ENCODE measurements at places on chromosomes 6 and 20.

GRCh38 chr6:5995949-5996713 lies 10.6 kb downstream of the NRN1 start:
- DNase-seq, result no peak

- DNase-seq, result no peak
Observed at GRCh38 chr20:59664421-59664941, 60.1 kb downstream of the PHACTR3 start.

GRCh38 chr6:157539900-157540752 lies 159.1 kb downstream of the ZDHHC14 start:
- DNase-seq, result no peak

GRCh38 chr6:31911826-31912585 lies 10.1 kb upstream of the ZBTB12 start:
- no peak for DNase-seq

DNA sequence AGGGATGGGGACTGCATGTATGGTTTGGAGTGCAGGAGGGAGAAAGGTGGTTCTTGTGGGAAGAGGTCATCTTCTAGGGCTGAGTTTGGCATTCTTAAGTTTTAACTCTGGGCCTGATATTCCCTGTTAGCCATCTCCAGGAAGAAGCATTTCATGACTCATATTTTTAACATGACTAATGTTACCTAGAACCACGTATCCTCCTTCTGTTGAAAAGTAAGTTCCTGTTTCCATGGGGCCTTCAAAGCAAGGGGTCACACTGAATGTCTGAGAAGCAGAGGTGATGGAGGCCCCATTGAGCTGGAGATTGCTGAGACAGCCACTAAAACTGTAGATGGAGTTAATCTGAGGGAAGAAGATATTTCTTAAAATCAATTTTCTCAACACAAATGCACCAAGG lies 30.2 kb downstream of the FAM229B start:
- no peak for DNase-seq

DNA sequence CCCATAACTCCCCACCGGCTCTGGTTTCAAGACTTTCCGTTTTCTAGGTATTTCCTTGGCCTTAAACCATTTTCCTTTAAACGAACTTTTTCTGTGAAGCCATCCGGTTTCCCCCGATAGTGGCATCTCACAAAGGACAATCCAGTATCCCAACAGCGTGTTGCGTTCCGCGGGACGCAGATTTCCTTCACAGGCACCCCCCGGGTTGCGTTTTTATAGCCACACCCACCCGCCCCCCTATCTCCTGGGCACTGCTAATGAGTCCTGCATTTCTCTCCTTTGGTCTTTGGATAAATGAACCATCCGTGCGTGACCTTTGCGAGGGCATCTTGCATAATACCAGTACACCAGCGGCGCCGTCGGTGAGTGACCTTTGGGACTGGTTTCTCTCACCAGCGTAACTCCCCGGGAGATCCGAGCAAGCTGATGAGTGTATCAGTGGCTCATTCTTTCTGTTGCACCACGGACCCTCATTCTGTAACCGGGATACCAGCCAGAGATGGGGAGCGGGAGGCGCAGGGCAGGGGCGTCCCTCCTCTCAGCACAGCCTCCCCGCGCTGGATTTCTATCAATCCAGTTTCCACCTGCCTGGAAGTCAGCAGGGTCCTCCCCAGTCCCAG lies 586 bp upstream of the NQO2 start:
- no peak for DNase-seq

DNA sequence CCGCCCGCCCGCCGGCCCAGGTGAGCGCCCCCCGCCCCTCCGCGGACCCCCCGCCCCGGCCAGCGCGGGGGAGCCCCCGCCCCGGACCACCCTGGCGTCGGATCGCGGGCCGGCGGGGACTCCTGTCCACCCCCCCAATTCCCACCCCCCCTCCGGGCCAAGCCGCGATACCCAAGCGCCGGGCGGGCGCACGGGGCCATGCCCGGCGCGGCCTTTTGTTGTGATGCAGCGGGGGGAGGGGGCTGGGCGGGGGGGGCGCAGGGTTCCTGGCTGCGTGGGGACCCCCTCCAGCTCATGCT lies 245 bp downstream of the SRC start:
- DNase-seq, result no peak

- no peak for DNase-seq
Observed at GRCh38 chr20:14566505-14566904, 229.1 kb upstream of the FLRT3 start.

GRCh38 chr6:36642913-36643817 lies 35.3 kb upstream of the CDKN1A start:
- DNase-seq, result no peak

DNA sequence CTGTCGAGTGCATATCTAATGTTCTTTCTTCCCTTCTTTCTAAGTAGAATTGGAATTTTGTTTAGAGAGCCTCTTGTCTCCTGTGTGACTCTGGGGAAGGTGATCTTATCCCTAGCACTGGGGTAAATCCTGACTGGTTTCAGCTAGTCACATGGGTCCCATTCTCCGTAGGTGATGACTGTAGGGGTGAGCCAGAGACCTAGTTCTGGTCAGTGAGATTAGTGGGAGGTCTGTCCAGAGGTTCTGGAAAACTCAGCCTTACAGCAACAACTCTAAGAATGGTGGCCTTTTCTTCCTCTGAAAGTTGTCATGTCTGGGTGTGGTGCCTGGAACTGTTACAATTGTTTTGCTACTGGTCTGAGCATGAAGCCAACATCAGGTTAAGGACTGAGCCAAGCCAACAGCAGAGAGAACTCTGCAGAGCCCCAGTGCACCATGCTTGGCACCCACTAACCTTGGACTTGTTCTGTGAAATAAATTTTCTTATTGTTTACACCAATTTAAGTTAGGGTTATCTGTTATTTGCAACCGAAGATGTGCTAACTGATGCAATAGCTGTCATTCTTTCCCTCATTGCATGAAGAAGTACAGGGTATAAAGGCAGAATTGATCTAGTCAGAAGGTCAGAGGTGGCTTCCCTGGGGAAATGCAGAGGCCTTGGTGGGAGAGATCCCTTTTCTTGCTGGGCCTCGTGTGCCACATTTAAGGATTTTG lies 56.8 kb upstream of the TULP4 start:
- DNase-seq, result no peak

GRCh38 chr6:5149159-5149704 lies 64.1 kb downstream of the PPP1R3G start:
- DNase-seq, result no peak
